Foreskin keratinocyte (primary cell): ENCODE measurements at places on chromosomes 2 and 18. TPM values are rescaled to one million over a fixed set of nuclear protein-coding genes. Genes with fewer than 3 reads are reported as not detected.

The RESP18 gene
- total RNA-seq = not detected in 2 replicates

The LIPG gene
- 76.3 and 127 TPM in 2 replicates for total RNA-seq

The PLB1 gene
- total RNA-seq = 3.7 and 3.8 TPM in 2 replicates

The DNER gene
- 2.1 and 5.5 TPM in 2 replicates for total RNA-seq

The CNNM4 gene
- 7.4 and 7.9 TPM in 2 replicates for total RNA-seq

The PECR gene
- total RNA-seq = 8.1 and 8.6 TPM in 2 replicates

The UNC80 gene
- under 0.01 and 0.07 TPM in 2 replicates for total RNA-seq

The RAB17 gene
- 0.75 and 1.8 TPM in 2 replicates for total RNA-seq

The CCL20 gene
- 0.58 and 0.81 TPM in 2 replicates for total RNA-seq

The LCT gene
- total RNA-seq = not detected in 2 replicates

The CROCC2 gene
- total RNA-seq = not detected in 2 replicates

The SAG gene
- total RNA-seq = not detected in 2 replicates

The IL1A gene
- 263 and 311 TPM in 2 replicates for total RNA-seq

The SPATA3 gene
- total RNA-seq = not detected in 2 replicates

The ARHGAP28 gene
- 0.21 and 0.24 TPM in 2 replicates for total RNA-seq

The UGT1A8 gene
- total RNA-seq = not detected in 2 replicates

The WDCP gene
- total RNA-seq = 10.3 and 10.4 TPM in 2 replicates

The LINC00305 gene
- total RNA-seq = not detected in 2 replicates

The SLC9A4 gene
- not detected in 2 replicates for total RNA-seq

The UGT1A10 gene
- not detected in 2 replicates for total RNA-seq

The PRKAG3 gene
- total RNA-seq = not detected in 2 replicates

The IL1RL1 gene
- 0.11 and 0.20 TPM in 2 replicates for total RNA-seq

The POLR1A gene
- total RNA-seq = 27.3 and 28.0 TPM in 2 replicates

The PREPL gene
- 18.3 and 22.1 TPM in 2 replicates for total RNA-seq

The MOGAT1 gene
- not detected in 2 replicates for total RNA-seq

The CNGA3 gene
- not detected in 2 replicates for total RNA-seq

The C1QL2 gene
- total RNA-seq = not detected in 2 replicates

The DSG4 gene
- 0.04 TPM in 1 of 2 replicates, not detected in the other for total RNA-seq

The CCBE1 gene
- 24.7 and 39.0 TPM in 2 replicates for total RNA-seq

The ATP6V1B1 gene
- not detected in 2 replicates for total RNA-seq

The MAPK4 gene
- total RNA-seq = not detected in 2 replicates

The C2orf78 gene
- not detected in 2 replicates for total RNA-seq

The RPS27A gene
- total RNA-seq = 1,417 and 1,462 TPM in 2 replicates
